ENCODE measurements at places on chromosomes 4 and X.

GRCh38 chr4:102430461-102430910, 70.7 kb upstream of the NFKB1 start:
- H3K4me1 ChIP-seq: no peaks in the 10 kb centered on the region
- no peaks in the 10 kb centered on the region for H3K27me3 ChIP-seq
- H3K27ac ChIP-seq: no peak overlapping the region
- peak overlapping the region; percentile 60 for H3K4me3 ChIP-seq
- no peaks in the 10 kb centered on the region for H3K36me3 ChIP-seq
- DNase-seq: no peak

DNA sequence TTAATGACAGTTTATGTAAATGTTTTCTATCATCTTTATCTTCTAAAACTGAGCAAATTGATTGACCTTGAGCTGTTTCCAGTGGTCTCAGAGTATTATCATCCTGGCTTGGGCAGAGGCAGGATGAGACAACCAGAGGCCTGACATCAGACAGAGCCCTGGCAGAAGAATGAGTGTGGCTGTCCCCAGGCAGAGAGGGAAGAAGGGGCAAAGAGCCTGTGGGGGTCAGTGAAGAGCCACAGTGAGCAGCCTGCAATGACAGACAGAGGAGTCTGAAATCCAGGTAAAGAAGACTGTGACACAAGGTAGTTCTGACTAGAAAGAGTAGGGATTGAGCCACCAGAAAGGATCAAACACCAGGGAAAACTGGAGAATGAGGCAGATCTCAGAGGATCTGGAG, 182.4 kb upstream of the ARSJ start:
- H3K4me3 ChIP-seq: no peak overlapping the region
- DNase-seq: no peak
- no peaks in the 10 kb centered on the region for H3K4me1 ChIP-seq
- H3K27ac ChIP-seq: no peak overlapping the region

DNA sequence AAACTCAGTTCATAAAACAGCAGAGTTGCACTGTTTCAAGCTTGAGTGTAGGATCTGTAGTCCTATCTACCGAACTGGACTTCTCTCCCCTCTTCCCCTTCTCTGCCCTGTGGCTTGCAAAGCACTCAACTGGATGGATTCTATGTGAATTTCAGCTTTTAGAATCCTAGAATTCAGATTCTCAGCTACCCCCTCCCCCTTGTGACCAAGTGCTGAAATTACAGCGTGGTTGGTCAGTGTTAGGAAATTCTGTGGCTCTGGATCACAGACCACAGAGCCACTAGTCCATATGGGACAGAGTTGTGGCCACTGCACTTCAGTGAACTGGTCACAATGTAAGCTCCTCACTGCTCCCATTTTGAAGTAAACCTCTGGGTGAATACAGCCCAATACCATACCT, 64.6 kb upstream of the TRPC5 start:
- H3K4me1 ChIP-seq: no peaks in the 10 kb centered on the region
- no peak overlapping the region for H3K27ac ChIP-seq
- H3K4me3 ChIP-seq: no peak overlapping the region
- no peaks in the 10 kb centered on the region for H3K27me3 ChIP-seq
- no peaks in the 10 kb centered on the region for H3K36me3 ChIP-seq
- DNase-seq: no peak

DNA sequence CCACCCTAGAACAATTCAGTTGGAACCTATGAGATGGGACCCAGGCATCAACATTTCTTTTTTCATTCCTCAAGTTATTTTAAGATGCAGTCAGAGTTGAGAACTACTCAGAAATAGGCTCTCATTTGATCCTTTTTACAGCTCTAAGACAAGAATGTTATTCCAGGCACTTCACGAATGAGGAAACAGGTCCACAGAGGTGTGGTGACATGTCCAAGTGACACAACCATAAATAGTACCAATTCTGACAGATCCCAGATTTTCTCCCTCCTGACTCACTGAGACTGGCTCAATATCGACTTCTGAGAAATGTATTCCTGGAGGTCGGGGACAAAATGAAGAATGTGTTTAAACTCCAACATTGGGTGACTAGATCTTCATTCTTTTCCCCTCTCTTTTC, 11.1 kb downstream of the TCEANC start:
- no peak overlapping the region for H3K27ac ChIP-seq
- peaks cover 21% of the 10 kb centered on the region for H3K36me3 ChIP-seq
- H3K4me3 ChIP-seq: no peak overlapping the region
- DNase-seq: no peak
- H3K4me1 ChIP-seq: no peaks in the 10 kb centered on the region

- no peaks in the 10 kb centered on the region for H3K36me3 ChIP-seq
- DNase-seq: no peak
- H3K27me3 ChIP-seq: no peaks in the 10 kb centered on the region
- no peaks in the 10 kb centered on the region for H3K4me1 ChIP-seq
Measured at GRCh38 chr4:154478547-154478946, 13.1 kb downstream of the DCHS2 start.

- H3K4me1 ChIP-seq: no peaks in the 10 kb centered on the region
- no peaks in the 10 kb centered on the region for H3K36me3 ChIP-seq
- no peaks in the 10 kb centered on the region for H3K27me3 ChIP-seq
- no peak overlapping the region for H3K4me3 ChIP-seq
- no peak overlapping the region for H3K27ac ChIP-seq
Measured at GRCh38 chr4:10611673-10612072, 72.9 kb downstream of the CLNK start.

- no peak overlapping the region for H3K4me3 ChIP-seq
- no peak overlapping the region for H3K27ac ChIP-seq
- no peaks in the 10 kb centered on the region for H3K27me3 ChIP-seq
- DNase-seq: no peak
- no peaks in the 10 kb centered on the region for H3K36me3 ChIP-seq
Measured at GRCh38 chr4:159697322-159698283, 594.7 kb downstream of the RAPGEF2 start.

- H3K27ac ChIP-seq: no peak overlapping the region
- H3K4me3 ChIP-seq: no peak overlapping the region
- H3K36me3 ChIP-seq: no peaks in the 10 kb centered on the region
- H3K4me1 ChIP-seq: no peaks in the 10 kb centered on the region
Measured at GRCh38 chrX:108573136-108573535, 133.5 kb downstream of the COL4A5 start.

DNA sequence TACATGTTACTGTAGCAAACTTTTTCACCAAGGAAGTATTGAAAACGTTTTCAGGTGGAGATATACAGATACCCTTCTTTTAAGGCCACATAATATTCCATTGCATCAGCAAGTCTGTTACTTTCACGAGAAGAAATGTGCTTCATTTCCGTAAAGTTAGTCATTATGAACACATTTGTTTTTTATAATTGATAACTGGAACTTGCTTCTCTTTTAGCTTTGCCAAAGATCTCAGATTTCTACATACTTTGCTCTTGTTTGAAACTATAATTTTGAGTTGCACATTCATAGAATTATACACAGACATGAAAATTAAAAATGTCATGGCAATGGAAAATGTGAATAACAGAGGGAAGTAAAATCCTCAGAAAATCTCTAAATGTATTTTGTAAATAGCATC, 128.7 kb upstream of the GIMD1 start:
- DNase-seq: no peak
- no peak overlapping the region for H3K27ac ChIP-seq
- no peaks in the 10 kb centered on the region for H3K27me3 ChIP-seq

DNA sequence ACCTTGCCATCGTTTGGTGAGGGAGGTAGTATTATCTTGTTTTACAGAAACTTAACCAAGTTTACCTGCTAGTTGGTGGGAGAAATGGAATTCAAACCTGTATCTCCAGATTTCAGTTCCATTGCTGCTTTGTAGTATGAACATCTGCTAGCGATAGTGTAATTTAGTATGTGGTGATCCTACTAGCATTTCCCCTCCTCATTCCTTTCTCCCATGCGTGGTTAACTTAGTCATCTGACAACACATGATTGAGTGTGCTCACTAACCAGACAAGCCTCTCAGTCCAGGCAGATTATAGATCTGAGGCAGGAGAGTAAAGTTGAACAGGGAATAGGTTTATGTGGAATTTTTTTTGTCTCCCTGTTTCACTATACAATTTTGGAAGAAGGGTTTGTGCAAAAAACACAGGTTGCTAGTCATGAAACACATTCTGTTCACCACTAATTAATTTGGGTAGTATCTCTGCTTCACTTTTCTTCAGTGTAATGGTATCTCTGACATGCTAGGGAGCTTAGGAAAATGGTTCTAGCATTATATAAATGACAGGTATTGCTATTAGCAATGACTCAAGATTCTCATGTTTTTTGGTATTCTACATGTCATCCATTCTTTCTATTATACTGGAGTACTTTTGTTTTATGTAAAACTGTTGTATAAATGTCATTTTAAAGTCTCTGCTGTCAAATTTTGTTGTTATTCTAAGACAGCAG, 21.7 kb downstream of the RBPJ start:
- H3K4me1 ChIP-seq: no peaks in the 10 kb centered on the region
- no peak overlapping the region for H3K27ac ChIP-seq
- H3K4me3 ChIP-seq: no peak overlapping the region
- no peak for DNase-seq
- H3K36me3 ChIP-seq: no peaks in the 10 kb centered on the region
- no peaks in the 10 kb centered on the region for H3K27me3 ChIP-seq

DNA sequence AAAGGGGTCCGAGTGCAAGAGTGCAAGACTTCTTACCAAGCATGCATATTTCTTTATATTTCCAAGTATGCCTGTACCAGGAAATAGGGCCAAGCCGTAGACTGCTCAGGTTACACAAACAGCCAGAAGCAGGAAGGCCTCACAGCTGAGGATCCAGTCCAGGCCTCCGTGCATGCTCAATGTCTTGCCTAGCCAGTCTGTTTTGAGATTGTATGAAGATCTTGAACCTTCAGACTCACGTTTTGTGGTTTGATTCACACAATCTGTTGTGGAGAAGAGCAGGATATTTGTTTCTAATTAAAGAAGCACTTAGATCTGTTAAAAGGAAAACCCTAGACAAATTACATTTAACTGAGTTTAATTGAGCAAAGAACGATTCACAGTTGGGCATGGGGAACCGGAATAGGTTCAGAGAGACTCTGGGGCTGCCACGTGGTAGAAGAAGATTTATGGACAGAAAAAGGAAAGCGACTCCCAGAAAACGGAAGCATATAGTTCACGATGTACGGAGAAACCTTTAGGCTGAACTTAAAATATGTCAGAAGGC, 1.2 kb downstream of the MGST2 start:
- H3K27ac ChIP-seq: peak overlapping the region; percentile 64
- no peaks in the 10 kb centered on the region for H3K36me3 ChIP-seq
- H3K4me1 ChIP-seq: peaks cover 3% of the 10 kb centered on the region
- H3K4me3 ChIP-seq: peak overlapping the region; percentile 71

GRCh38 chr4:148059617-148060180, 327.8 kb downstream of the ARHGAP10 start:
- H3K36me3 ChIP-seq: no peaks in the 10 kb centered on the region
- DNase-seq: no peak
- no peak overlapping the region for H3K4me3 ChIP-seq
- no peaks in the 10 kb centered on the region for H3K4me1 ChIP-seq
- no peaks in the 10 kb centered on the region for H3K27me3 ChIP-seq

DNA sequence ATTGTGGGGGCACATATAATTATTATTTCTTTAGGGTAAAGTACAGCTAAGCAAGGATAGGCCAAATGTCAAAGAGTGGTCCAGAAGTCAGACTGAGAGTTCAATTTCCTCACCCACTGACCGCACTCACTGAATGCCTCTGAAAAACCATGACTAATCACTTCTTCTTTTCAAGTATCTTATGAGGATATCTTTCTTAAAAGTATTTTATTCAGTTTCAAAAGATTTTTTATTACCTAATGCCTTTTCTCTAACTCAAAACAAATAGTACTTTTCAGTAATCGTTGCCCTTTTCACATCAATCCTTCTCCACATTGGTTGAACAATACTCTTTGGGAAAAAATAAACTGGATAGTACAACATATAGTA, 61.7 kb upstream of the CAMK2D start:
- DNase-seq: no peak
- H3K4me1 ChIP-seq: peaks cover 8% of the 10 kb centered on the region
- no peaks in the 10 kb centered on the region for H3K36me3 ChIP-seq
- H3K4me3 ChIP-seq: no peak overlapping the region
- H3K27ac ChIP-seq: no peak overlapping the region

DNA sequence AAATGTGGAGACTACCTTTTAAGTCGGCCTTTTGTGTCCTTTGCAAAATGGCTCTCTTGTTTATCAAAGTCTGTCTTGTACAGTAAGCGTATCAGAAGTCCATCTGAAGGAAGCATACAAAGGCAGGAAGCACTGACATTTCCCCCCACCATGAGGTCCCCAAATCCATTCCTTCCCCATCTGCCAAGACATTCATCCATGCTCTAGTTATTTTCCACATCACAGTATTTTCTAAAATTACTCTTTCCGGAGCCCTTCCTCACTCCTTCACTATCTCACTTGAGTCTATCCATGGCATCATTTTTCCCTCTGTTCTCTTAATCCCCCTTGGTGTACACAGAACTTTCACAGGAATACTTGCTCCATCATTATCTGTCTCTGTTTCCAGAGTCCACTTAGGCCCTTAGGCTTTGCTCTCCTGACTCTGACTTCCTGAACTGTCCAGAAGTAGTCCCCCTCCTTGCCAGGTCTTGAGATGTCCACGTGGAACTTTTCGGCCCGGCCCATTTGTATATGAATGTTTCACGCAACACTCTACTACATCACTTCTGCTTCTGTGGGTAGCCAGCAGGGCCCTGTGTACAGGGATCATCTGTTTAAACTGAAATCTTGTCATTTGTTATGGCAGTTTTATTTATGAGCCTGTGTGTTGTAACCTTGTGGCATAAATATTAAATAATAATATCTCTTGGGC, 2.1 kb downstream of the SEL1L3 start:
- H3K27me3 ChIP-seq: peaks cover 40% of the 10 kb centered on the region
- H3K4me3 ChIP-seq: no peak overlapping the region
- DNase-seq: no peak

GRCh38 chr4:60579335-60579734, 620.8 kb upstream of the ADGRL3 start:
- H3K4me1 ChIP-seq: no peaks in the 10 kb centered on the region
- H3K27ac ChIP-seq: no peak overlapping the region
- no peaks in the 10 kb centered on the region for H3K27me3 ChIP-seq
- DNase-seq: no peak
- H3K36me3 ChIP-seq: no peaks in the 10 kb centered on the region
- no peak overlapping the region for H3K4me3 ChIP-seq

- no peaks in the 10 kb centered on the region for H3K4me1 ChIP-seq
- no peaks in the 10 kb centered on the region for H3K27me3 ChIP-seq
- no peak overlapping the region for H3K27ac ChIP-seq
- DNase-seq: no peak
Measured at GRCh38 chr4:52212702-52213101, 161.6 kb downstream of the SPATA18 start.

DNA sequence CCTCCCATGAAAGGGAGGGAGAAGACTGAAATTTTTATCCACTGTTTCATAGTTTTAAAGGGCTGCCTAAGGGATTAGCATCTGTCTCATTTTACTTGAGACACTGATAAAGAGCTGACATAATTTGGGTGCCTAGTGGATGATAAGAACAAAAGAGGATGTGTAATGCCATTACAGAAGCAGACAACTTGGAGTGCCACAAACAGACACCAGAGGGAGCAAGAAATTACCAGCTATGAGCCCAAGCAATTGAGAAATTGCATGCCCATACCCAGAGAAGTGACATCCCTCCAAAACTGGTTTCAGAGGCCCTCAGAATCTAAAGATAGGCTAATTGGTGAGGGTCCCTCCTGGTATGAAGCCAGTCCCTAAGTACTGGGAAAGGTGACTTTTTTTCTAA, 38.5 kb upstream of the POU3F4 start:
- H3K27ac ChIP-seq: no peak overlapping the region
- no peak overlapping the region for H3K4me3 ChIP-seq
- no peaks in the 10 kb centered on the region for H3K27me3 ChIP-seq
- H3K4me1 ChIP-seq: no peaks in the 10 kb centered on the region
- H3K36me3 ChIP-seq: no peaks in the 10 kb centered on the region

- no peak overlapping the region for H3K27ac ChIP-seq
- H3K4me3 ChIP-seq: no peak overlapping the region
- H3K27me3 ChIP-seq: no peaks in the 10 kb centered on the region
- DNase-seq: no peak
Measured at GRCh38 chr4:2686379-2687265, 69.5 kb downstream of the TNIP2 start.
